Activated T-helper 1 cell treated with anti-CD3 and anti-CD28 coated beads, Interleukin-2, amount 50 U/mL, for 16 hours (primary cell): ENCODE measurements at places on chromosomes 1 and 21.

DNA sequence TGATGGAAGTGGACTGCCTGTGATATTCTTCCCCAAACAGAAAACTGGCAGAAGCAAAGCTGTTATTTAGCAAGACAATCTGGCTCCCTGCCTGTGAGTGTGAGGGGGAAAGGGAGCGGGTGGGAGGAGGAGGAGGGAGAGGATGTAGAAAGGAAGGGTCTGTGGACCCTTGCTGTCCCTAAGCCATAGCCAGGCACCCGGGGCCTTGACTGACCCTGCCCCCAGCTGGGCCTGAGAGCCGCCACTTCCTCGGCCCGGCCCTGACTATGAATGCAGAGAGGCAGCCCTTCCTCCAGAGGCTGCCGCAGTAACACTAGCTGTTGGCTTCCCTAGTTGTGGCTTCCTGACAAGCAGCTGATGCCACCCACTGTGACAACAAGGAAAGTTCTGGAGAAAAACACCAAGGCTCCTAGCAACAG, 13.9 kb downstream of the PLA2G2F start:
- no peak for DNase-seq

- DNase-seq: no peak
Observed at GRCh38 chr1:116435806-116436610, 63.0 kb downstream of the ATP1A1 start.

GRCh38 chr1:76269155-76269554, 194.6 kb downstream of the ST6GALNAC3 start:
- no peak for DNase-seq

DNA sequence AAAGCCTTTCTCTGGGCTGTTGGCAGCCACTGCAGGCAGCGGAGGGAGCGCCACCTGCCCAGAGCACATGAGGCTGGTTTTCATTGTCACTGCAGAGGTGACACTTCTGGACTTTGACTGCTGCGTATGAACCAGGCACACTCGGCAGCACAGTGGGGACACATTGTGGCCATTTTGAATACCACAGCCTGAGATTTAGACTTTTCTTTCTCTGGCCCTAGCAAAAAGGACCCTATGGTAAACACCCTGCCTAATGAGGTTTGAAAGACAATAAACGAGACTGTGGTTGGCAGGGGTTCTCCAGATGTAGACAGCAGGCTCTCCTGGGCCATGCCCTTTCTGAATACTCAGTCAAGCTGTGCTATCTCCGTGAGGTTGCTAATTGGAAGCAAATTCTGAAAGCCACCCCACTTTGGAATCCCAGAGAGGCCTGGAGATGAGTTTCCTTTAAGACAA, 12.0 kb upstream of the KCNE2 start:
- no peak for DNase-seq

DNA sequence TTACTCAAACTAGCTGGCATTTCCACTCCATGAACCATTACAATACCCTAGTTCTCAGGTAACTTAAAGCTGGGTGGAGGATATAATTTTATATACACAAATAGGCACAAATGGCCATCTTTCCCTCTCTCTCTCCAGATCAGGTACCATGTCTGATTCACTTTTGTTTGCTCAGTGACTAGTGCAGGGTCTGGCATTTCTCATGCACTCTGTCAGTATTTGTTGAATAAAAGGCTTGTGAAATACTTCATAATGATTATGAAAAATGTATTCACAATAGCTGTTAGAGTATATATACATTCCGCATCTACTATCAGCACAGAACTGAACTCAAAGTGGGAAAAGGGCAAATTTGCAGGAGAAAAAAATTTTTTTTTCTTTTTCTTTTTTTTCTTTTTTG, 510.2 kb upstream of the USP24 start:
- DNase-seq: no peak

DNA sequence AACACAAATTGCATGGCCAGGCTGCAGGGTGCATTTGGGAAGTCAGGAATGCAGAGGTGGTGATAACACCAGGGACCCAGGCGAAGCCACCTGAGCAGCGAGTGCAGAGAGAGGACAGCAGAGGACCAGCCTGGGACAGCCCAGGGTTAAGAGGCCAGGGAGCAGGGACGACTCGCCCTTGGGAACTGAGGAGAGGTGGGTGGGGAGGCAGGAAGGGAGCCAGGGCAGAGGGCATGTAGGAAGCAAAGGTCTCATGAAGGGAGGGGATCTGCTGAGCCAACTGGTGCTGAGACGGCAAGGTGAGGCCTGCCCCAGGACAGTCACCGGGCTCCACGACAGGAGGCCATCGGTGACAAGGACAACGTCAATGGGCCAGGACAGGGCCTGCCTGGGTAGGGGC, 16.4 kb downstream of the KIF17 start:
- no peak for DNase-seq

DNA sequence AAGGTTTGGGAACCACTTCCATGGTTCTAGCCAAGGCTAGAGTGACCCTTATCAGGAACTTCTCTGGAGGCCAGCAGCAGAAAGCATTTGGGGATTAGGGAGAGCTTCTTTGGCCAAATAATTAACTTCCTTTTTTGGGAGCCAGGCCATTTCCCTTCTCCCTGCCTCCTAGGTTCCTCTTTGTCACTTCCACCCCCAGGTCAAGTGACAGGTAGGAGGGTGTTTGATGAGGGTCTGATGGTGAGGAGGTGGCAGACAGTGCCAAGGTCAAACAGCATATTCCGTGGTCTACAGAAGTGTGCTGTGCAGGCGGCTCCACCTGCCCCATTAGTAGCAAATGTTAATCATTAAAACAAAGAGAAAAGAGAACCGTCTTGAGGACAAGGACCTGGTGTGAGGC, 1.9 kb upstream of the KCNA10 start:
- no peak for DNase-seq

DNA sequence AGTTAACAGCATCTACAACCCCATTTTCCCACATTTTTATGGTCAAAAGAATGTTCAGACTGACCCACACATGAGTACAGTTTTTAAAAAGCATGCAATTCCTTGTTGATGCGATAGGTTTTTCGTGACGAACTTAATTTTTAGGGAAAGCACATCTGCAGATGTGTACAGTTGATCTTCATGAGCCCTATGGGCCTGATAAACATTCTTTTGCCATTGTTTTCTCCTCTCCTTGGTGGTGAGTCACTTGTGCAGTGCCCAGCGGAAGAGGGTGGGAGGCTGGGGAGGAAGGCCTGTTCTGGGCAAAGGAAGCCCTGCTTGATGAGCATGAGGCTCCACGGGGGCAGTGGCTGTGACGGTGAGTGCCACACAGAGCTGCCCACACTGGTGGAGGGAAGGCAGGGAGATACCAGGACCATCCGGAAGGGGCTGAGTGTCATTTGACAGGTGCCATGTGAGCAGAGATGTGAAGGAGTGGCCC, 5.3 kb downstream of the ARF1 start:
- no peak for DNase-seq

- no peak for DNase-seq
Observed at GRCh38 chr1:26768755-26769154, 19.0 kb upstream of the PIGV start.

DNA sequence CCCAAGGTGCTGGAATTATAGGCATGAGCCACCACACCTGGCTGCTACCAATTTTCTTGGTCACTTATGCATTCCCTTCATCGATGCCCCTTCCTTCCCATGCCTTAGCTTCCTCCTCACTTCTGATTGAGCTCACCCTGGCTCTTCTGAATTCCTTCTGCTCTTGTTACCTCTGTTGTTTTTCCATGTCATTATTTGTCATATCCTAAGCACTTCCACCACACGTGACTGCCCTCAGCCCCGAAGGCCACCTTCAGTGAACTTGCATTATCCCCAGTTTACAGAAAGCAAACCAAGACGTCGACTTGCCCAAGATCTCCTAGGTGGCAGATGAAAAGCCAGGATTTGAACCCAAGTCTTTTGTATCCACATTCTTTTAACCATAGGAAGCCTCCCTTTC, 30.7 kb downstream of the CA6 start:
- DNase-seq: no peak

DNA sequence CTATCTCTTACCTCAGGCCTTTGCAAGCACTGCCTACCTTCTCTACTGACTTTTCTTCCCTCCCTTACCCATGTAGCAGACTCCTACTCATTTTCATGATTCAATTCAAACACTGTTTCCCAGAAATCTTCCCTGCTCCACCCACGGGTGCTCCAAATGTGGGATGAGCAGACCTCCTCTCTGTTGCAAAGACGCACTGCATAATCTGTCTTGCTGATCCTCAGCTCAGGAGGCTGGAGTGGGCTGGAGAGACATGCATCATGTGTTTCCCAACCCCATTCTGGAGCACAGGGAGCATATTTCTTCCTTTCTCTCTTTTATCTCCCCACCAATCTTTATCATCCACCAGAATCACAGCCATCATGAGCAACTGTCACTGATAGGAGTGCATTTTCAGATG, 459.9 kb upstream of the NFIA start:
- DNase-seq: no peak

GRCh38 chr21:41319273-41319672, 2.7 kb downstream of the FAM3B start:
- no peak for DNase-seq

DNA sequence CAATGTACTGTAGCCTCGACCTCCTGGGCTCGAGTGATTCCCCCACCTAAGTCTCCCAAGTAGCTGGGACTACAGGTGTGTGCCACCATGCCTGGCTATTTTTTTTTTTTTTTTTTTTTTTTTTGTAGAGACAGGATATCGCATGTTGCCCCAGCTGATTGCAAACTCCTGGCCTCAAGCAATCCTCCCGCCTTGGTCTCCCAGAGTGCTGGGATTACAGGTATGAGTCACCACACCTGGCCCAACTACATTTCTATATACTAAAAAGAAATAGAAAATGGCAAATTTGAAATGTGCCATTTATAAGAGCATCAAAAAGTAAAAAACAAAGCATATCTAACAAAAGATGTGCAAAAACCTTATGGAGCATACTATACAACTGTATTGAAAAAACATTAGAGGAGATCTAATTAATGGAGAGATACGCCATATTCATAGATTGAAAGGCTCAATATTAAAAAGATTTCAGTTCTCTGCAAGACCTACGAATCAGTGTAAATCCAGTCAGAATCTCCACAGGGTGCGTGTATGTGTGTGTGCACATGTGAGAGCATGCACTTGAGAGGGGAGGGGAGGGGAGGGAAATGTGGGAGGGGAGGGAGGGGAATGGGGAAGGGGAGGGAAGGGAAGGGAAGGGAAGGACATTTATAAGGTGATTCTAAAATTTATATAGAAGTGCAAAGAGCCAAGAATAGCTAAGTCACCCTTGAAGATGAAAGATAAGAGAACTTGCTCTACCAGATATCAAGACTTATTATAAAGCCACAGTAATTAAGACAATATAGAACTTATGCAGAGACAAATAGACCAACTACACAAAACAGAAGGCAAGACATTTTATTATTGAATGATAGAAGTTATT, 15.5 kb upstream of the PADI4 start:
- DNase-seq: no peak

DNA sequence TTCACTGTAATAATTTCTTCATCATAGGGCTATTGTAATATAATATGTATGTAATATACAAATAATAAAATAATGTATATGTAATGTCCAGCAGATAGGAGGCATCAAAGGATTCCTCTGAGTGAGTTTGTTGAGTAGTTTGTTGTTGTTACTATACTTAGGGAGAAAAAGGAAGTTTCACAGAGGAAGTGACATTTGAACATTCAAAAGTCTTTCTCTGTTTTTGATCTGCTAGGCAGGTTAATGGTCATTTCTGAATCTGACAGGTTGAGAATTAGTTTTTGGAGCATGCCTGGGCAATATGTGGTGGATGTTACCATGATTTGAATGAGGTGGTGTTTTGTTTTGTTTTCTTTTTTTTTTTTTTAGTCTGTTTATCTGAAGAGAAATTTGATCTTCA, 102.1 kb downstream of the NRDC start:
- no peak for DNase-seq
